ENCODE measurements at places on chromosomes 12 and 14. TPM values are rescaled to one million over a fixed set of nuclear protein-coding genes. Genes with fewer than 3 reads are reported as not detected.

FBRSL1 gene
- total RNA-seq, result 48.1 TPM

GDF3 gene
- not detected for total RNA-seq

ALX1 gene
- total RNA-seq, result not detected

PTPRR gene
- not detected for total RNA-seq

SSTR1 gene
- not detected for total RNA-seq

A2ML1 gene
- total RNA-seq, result not detected

OVCH1 gene
- not detected for total RNA-seq

CBX5 gene
- total RNA-seq, result 125 TPM

DCAF5 gene
- total RNA-seq, result 36.5 TPM

SLC5A8 gene
- total RNA-seq, result not detected

RD3L gene
- not detected for total RNA-seq

OTX2 gene
- total RNA-seq, result not detected

MFAP5 gene
- not detected for total RNA-seq

DIO2 gene
- total RNA-seq, result not detected

CPM gene
- total RNA-seq, result 3.0 TPM

PNMA1 gene
- 24.1 TPM for total RNA-seq

LHX5 gene
- not detected for total RNA-seq

BATF gene
- 46.4 TPM for total RNA-seq

C3AR1 gene
- 1.1 TPM for total RNA-seq

ANO4 gene
- total RNA-seq, result not detected

CLEC14A gene
- total RNA-seq, result not detected

FGD6 gene
- total RNA-seq, result 0.41 TPM

TMEM121 gene
- total RNA-seq, result 12.1 TPM

GPR135 gene
- 1.5 TPM for total RNA-seq

BCAT1 gene
- 55.6 TPM for total RNA-seq

TAS2R9 gene
- not detected for total RNA-seq

KRT3 gene
- not detected for total RNA-seq

ANKRD33 gene
- not detected for total RNA-seq

EML1 gene
- 0.70 TPM for total RNA-seq

AKAP3 gene
- 2.0 TPM for total RNA-seq

HOXC4 gene
- 0.89 TPM for total RNA-seq

RFLNA gene
- total RNA-seq, result not detected

INSM2 gene
- not detected for total RNA-seq

GPX2 gene
- total RNA-seq, result not detected

PLXNC1 gene
- total RNA-seq, result 9.5 TPM

MTA1 gene
- total RNA-seq, result 140 TPM

ING4 gene
- 16.7 TPM for total RNA-seq

GAS2L3 gene
- total RNA-seq, result 2.1 TPM

LUM gene
- total RNA-seq, result not detected

NAP1L1 gene
- total RNA-seq, result 1,104 TPM

CD27 gene
- total RNA-seq, result 160 TPM

TMTC2 gene
- total RNA-seq, result 2.5 TPM

BEST3 gene
- total RNA-seq, result not detected

PRKD1 gene
- not detected for total RNA-seq

TAS2R30 gene
- 2.3 TPM for total RNA-seq

CMAS gene
- 33.8 TPM for total RNA-seq

SAMD15 gene
- total RNA-seq, result 0.11 TPM

CTSG gene
- not detected for total RNA-seq

GPD1 gene
- total RNA-seq, result 0.20 TPM

SLC6A12 gene
- total RNA-seq, result not detected

P2RX2 gene
- total RNA-seq, result not detected

AQP5 gene
- not detected for total RNA-seq

SERPINA3 gene
- not detected for total RNA-seq

NOVA1 gene
- not detected for total RNA-seq
